Adipocyte (in vitro differentiated cells): ENCODE measurements at places on chromosomes 7 and 10.

DNA sequence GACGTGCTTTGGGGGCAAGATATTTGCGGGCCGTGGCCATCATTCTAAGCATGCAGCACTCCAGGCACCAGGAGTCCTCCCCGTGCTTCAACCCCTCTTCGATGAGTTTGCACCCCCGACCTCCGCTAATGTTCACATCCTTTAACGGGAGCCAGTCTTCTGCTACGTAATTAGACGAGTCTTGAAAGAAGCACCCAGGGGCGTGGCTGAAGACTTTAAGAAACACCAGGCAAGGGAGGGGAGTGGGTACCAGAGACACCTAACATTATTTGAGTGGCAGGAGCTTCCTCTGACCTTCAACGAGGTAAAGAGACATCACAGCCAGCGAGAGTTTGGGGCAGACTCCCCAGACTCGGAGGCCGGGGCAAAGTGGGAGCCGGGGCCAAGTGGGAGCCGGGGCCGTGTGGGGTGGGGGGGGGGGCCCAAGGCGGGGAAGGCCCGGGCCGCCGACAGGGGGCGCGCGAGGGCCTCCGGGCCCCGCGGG is 31.1 kb upstream of the TOMM7 start:
- DNase-seq, result no peak

DNA sequence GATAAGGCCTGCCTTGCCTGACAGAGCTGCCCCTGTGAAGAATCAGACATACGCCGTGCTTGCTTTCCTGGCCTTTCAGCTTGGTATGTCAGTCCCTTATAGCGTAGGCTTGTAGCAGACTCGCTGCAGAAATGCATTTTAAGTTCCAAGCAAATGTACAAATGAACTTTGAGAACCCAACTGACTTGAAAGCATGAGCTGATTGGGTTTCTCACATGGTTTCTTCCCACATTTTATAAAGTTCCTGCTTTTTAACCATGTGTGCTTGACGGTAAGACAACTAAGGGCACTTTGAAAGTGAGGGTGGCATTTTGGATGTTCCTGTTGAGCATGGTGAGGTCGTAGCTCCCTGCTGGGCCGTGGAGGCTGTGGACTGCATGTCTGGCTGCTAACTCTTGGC is 62.6 kb downstream of the CCNY start:
- no peak for DNase-seq

DNA sequence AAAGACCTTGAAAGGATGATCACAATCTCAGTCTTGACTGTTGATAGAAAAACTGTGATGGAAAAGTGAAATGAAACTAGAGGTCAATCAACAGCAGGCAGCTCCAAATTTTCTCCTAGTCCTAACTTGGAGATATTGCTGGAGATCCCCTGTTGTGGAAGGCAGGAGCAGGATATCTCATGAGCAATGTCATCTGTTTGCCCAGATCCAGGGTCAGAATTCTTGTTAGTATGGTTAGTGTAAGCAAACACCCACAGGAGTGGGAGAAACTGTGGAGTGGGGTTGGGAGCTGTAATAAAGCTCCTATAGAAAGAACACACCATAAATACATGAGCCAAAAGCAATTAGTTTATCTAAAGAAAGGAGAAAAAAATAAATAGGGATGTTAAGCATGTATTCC is 169.0 kb downstream of the AKR1D1 start:
- DNase-seq, result no peak

- no peak for DNase-seq
Observed at GRCh38 chr10:34677591-34677990, 137.5 kb downstream of the PARD3 start.

DNA sequence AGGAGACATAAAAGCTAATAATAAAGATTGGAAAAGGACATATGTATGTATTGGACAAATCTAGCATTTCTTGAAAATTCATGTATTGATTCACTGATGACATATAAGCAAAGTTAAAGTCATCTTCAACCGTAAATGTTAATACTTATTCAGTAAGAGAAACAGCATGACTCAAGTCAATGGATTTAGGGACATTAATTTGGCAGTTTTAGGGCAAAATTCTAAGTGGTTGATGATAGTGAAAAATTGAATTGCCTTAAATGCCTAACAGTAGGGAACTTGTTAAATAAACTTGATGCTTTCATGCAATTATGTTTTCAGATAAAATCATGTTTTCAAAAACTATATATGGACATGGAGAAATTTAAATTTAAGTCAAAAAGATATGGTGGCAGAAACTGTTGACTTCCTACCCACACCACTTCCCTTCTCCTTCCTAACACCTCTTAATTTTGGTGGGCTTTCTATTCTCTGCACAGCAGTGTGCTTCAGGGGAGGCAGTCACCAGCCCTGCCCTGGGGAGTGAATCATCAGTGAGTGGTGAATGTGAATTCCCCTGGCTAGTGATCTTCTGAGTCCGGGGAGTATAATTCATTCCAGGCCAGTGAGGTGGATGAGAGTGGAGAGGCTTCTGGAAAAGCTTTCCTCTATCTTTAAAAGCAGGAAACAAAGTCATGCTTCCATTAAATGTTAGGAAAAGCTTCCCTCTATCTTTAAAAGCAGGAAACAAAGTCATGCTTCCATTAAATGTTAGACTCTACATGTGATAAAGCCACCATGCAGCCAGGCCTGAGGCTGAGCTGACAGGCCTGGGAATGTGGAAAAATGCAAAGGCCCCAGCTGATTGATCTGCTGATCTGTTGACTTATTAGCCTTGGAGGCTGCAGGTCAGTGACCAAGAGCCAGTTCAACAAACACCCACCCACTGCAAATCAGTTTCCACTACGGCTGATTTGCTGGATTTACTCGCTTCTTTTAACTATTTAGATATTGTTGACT is 25.2 kb upstream of the ITGB1 start:
- DNase-seq, result peak; percentile 92

DNA sequence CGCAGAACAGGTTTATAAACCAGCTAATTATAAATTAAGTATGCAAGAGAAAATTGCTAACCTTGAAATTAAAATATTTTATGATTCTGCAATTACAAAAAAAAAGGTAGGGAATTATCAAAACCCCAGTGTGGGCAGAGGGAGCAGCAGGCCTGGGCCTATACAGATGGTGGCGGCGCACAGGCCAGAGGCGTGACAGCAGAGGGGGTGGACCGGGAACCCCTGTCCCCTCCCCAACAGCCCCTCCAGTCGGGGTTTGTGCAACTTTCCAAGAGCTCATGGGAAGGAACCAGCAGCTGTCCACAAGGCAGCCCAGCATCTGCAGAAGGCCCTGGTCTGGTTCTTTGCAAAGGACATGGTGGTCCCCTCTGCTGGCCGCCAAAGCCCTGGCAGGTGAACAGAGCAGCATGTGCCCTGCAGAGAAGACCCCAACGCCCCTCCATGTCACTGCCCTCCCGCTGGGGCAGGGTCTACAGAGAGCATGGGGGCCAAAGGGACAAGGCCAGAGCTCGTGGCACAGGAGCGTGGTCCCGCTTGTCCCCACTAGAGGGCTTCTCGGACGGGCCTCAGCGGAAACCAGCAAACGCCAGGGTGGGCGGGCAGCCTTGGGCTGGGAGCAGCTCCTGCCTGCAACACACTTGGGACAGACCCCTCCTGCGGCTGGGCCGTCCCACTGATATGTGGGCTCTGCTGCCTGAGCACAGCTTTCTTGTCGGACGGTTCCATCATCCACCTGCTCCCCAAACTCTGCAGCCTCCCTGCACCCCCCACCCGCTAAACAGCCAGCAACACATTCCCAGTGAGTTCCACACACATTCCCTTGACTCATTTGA is 75.1 kb downstream of the EBF3 start:
- DNase-seq, result peak; percentile 54

GRCh38 chr10:129421399-129422010 is 45.5 kb upstream of the MGMT start:
- no peak for DNase-seq

DNA sequence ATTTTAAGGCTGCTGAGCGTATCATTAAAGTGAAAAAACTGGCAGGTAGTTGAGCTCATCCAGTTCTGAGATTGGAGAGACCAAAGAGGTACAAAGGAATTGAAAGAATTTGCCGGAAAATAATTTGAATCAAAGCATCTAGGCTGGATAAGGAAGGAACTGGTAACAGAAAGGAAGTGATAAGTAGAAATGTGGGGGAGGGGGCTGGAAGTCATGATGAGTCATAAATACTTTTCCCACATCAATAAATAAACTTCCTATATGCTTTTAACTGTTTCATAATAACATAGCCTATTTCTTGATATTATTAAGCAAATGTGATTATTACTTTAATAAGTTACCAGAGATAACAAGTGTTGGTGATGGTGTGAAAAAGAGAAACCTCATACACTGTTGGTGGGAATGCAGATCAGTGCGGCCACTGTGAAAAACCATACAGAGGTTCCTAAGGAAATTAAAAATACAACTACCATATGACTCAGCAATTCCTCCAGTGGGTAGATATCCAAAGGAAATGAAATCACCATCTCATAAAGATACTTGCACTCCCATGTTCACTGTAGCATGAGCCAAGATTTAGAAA is 27.0 kb downstream of the ZNF438 start:
- DNase-seq, result peak; percentile 51

DNA sequence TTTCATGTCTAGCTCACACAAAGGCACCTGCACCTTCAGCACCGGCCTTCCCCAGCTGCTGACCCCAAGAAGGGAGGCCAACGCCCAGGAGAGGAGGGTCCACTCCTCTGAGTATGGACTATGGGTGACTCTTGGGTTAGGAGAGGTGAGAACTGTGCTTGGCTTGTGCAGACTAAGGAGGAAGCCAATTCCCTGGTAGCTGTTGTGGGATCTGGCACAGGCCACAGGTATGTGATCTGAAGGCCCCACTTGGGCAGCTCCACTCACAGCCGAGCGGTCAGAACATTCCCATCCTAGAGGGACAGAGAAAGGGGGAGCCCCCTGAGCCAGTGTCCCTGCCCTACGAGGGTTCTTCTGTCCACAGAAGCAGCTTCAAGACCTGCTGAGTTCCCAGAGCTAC is 52.8 kb upstream of the FIGNL1 start:
- peak; percentile 24 for DNase-seq

- DNase-seq, result no peak
Observed at GRCh38 chr7:103947026-103947655, 42.3 kb downstream of the RELN start.

GRCh38 chr10:126686268-126686667 is 15.8 kb upstream of the C10orf90 start:
- DNase-seq, result no peak

DNA sequence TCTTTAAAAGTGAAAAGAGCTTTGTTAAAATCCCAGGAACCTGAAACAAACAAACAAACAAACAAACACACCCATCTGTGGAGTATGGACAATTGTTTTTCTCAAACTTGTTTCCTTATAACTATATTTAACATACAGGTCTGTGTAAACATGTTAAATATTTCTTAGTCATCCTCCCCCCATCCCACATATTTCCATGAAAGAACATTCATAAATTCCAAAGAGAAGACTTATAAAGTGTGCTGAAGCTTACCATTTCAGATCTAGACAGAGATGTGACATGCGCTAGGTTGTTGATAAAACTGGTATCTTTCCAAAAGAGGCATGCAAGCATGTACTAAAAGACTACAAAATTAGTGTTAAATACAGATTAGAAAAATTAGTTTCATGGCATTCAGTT is 6.5 kb downstream of the FKBP14 start:
- peak; percentile 28 for DNase-seq

DNA sequence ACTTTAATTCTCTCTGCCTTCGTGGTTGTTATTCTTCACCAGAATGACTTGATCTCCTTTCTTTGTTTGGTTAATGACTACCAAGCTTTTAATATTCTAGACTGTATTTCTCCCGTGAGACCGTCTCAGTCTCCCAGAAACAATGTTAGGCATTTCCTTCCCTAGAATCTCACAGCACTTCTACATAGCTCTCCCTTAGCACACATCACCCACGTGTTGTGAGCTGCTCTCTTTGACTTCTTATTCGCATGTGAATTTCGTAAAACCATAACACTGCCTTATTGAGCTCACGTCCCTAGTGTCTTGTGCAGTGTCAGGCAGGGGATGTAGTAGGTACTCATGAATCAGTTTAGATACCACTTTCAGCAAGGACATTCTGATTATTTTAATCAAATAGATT is 57.5 kb upstream of the MGAM2 start:
- DNase-seq, result peak; percentile 59

- no peak for DNase-seq
Observed at GRCh38 chr7:12975412-12975811, 288.0 kb downstream of the ARL4A start.

- no peak for DNase-seq
Observed at GRCh38 chr10:5903563-5903962, 13.5 kb downstream of the FBH1 start.

- DNase-seq, result no peak
Observed at GRCh38 chr10:127522298-127522697, 26.8 kb upstream of the NPS start.

- DNase-seq, result no peak
Observed at GRCh38 chr10:101818872-101819633, 809 bp upstream of the OGA start.

- peak; percentile 13 for DNase-seq
Observed at GRCh38 chr7:123131140-123131539, 68.6 kb downstream of the SLC13A1 start.

DNA sequence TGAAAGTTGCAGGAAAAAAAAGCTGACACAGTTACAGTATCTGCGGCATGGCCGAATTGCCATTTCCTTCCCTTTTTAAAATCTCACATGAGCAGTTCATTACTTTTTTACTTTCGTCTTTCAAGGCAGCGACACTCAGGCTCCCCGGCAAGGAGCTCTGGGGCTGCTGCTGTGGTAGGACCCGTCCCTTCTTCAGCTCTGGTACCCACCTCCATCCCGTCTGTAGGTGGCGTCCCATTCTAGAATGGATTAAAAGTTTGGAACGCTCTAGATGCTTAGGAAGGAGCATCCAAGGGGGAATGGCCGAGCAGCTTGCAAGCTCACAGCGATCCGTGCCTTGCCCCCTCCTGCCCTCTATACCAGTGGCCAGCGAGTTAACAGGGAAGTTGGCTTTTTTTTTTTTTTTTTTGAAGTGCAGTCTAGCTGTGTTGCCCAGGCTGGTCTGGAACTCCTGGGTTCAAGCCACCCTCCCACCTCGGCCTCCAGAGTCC is 22.8 kb upstream of the TTYH3 start:
- peak; percentile 42 for DNase-seq
